CD4-positive, alpha-beta T cell treated with Interleukin-4 for 4 hours (primary cell): ENCODE measurements at places on chromosomes 2 and 18.
A peak's percentile ranks its signal among the peaks of the same experiment; 100 is the strongest.

- peak; percentile 39 for DNase-seq
Observed at GRCh38 chr2:54559593-54560145, 103.5 kb downstream of the SPTBN1 start.

- no peak for DNase-seq
Observed at GRCh38 chr2:3470856-3471737, 48.2 kb downstream of the ADI1 start.

DNA sequence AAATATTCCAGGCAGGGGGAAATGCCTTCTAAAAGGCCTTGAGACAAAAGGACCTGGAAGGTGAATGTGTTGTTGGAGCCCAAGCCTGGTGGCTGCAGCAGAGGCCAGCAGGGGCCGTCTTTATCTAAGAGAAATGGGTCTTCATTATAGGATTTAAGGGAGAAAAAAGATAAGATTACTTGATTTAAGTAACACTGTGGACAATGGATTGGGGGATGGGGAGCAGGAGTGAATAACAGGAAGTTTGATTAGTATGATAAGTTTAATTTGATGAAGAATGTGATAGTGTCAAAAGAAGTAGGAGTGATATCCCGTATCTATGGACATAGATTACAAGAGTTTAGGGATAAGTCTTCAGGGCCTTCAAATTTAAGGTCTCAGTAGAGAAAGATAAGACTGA lies 64.2 kb downstream of the WDR75 start:
- DNase-seq: no peak

DNA sequence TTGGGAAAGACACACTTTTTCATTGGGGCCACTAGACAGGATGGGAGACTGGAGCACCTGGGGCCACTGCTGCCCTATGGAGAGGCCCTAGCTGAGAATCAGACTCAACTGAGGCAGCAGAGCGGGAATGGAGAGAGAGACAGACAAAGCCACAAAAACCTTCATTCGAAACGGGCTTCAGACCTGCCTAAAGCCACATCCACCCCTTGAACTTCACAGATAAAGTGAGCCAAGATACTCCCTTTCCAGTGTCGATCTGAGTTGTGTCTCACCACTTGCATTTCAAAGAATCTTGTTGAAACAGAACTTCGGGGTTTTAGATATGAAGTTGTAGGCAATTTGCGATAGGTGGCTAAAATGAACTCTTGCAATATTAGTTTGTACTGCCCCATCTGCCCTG lies 11.3 kb upstream of the LDLRAD4 start:
- DNase-seq: no peak

GRCh38 chr2:200360364-200360763 lies 53.9 kb downstream of the SPATS2L start:
- no peak for DNase-seq

GRCh38 chr2:25400576-25401216 lies 59.0 kb upstream of the DNMT3A start:
- DNase-seq: no peak

- DNase-seq: no peak
Observed at GRCh38 chr2:3216841-3217495, 160.7 kb downstream of the EIPR1 start.

GRCh38 chr2:63056107-63057050 lies 5.7 kb downstream of the OTX1 start:
- DNase-seq: no peak

DNA sequence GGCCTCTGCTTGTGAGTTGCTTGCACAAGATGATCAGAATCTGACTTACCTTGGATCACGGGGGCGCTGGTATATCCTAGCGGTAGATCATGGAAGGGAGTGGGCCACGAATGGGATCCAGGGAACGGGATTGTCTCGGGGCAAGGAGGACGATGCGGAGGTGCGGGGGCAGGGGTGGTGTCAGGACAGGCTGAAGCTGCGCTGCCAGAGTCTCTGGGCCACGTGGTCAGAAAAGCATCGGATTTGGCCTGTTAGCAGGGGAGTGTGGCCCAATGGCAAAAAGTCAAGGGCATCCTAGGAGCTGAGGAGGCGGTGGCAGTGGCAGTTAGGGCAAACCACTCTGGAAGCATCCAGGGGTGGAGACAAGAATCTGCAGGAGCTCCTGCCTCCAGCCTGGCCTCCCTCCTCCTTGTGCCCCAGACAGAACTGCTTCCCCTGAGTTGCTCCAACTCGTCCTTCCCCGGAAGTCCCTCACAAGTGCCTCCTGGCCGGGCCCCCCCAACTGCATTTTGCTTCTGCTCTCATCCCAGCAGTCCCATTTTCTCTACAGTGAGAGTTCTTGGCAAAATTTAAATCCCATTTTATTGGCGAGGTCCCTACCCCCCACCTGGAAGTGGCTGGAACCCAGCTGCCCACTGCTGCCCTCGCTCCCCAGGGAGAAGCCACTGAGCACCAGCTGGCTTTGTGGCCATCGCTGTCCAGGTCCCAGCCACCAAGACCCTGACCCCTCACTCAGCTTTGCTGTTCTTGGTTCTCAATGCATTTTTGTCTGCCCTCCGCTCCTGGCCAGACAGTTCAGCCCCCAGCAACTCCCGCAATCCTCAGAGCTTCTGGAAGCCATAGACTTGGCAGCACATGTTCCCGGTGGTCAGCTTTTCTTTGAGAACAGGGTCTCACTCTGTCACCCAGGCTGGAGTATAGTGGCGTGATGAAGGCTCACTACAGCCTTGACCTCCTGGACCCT lies 5.6 kb upstream of the CCDC74B start:
- DNase-seq: no peak

DNA sequence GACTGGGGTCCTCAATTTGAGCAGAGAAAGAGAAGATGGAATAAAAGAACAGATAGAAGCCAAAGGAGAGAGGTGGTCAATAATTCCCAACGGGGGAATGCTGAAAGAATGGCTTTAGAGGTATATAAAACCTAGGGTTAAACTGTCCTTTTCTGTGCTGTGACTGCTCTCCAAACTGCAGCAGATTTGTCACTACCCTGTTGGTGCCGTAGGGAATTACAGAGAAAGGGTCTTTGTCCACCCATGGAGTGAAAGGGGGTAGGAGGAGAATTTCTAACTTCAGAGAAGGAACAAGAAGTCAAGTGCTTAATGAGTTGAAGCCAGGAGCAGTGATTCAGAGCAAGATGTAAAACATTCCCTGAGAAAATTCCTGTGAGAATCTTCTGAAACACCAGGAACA lies 486.5 kb downstream of the NUP35 start:
- DNase-seq: no peak

DNA sequence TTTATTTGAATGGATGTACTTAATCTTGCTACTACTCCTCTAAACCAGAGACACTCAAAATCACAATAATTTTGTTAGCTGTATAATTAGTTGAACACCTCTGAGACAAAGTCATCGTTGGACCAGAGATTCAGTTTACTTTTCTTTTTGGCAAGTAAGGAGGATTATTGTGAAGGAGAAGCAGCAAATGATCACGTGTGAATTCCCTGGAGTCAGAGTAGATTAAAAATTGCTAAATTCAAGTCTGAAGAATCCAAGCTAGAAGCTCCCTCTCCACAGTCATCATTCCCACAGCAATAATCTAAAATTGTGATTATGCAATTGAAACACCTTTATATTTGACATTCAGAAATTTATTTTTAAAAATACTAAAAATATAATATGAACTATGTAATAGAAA lies 484.4 kb downstream of the CMPK2 start:
- no peak for DNase-seq

- peak; percentile 24 for DNase-seq
Observed at GRCh38 chr2:26034637-26034992, 731 bp downstream of the RAB10 start.

- DNase-seq: no peak
Observed at GRCh38 chr2:34305587-34305986, 706.5 kb upstream of the FAM98A start.

- DNase-seq: no peak
Observed at GRCh38 chr2:6674381-6674780, 191.3 kb downstream of the CMPK2 start.

GRCh38 chr2:19753818-19754217 lies 148.0 kb downstream of the TTC32 start:
- DNase-seq: no peak

DNA sequence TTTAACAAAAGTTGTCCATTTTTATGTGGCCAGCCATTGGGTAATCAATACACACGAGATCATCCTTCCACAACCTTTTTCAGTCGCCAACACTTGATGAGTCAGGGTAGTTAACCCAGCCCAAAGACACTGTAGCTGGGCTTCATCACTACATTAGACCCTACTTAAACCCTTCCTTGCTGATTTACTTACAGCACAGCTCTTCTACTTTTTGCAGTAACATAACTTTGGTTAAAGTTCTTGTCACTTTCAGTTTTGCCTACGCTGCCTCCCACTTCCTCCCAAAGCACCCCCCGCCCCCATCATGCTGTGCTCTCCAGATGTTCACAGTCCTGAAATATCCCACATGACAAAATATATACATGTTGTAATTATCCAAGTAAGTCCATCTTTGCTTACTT lies 103.6 kb downstream of the CDK15 start:
- no peak for DNase-seq

GRCh38 chr2:61343141-61343540 lies 127.7 kb downstream of the USP34 start:
- no peak for DNase-seq

DNA sequence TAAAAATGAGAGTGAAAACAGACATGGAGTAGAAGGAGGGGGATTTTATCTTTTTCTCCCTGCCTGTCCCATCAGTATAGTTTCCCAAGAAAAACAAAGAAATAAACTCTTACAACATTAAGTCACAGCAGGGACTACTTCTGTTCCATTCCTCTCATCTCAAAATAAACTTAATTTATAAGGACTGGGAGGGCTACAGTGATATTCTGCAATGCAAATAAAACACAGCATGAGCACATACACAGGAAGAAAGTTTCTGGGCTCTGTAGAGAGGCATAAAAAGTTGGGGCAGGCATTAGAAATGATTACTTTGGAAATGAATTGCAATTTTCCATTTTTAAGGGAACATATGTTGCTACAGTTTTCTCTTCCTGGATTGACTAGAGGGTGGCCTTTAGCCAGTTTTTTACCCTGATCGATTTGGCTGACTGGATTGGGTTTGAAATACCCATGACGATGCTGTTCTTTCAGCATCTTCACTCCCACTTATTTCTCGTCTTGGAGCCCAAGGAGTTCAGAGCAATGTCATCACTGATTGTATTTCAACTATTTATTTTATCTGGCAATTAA lies 157.1 kb downstream of the ACTR3 start:
- DNase-seq: no peak

- DNase-seq: no peak
Observed at GRCh38 chr2:42001711-42002201, 46.1 kb upstream of the PKDCC start.
